ENCODE measurements at places on chromosomes 13 and 19. TPM values are rescaled to one million over a fixed set of nuclear protein-coding genes. Genes with fewer than 3 reads are reported as not detected.

The SRRM5 gene
- total RNA-seq, result 0.29 TPM

The DYRK1B gene
- 16.7 TPM for total RNA-seq

DNA sequence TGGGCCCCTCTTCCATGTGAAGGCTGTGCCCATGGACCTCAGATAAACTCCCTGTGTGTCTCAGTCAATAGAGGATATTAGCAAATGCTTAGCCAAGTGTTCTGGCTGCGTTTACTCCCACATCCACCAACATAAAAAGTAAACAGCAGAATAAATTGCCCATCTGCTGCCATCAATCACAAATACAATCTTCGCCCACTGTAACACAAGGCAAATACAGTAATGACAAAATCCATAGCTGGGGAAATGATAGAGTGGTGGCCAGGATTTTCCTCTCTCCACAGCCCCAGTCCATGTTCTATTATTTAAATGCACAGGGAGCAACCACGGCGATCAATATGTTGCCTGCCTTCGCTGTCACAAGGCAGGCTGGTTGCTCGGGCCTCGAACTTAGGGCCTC is 376.5 kb downstream of the UQCRFS1 start:
- no peak overlapping the region for H3K27ac ChIP-seq
- no peaks in the 10 kb centered on the region for H3K27me3 ChIP-seq
- no peaks in the 10 kb centered on the region for H3K36me3 ChIP-seq
- no peak for DNase-seq

GRCh38 chr13:29304148-29304547 is 291.3 kb downstream of the SLC7A1 start:
- DNase-seq, result no peak
- H3K36me3 ChIP-seq, result no peaks in the 10 kb centered on the region
- H3K4me3 ChIP-seq, result no peak overlapping the region
- no peaks in the 10 kb centered on the region for H3K4me1 ChIP-seq
- H3K27ac ChIP-seq, result no peak overlapping the region

GRCh38 chr13:42686165-42686564 is 95.2 kb upstream of the FAM216B start:
- H3K4me3 ChIP-seq, result no peak overlapping the region
- no peak for DNase-seq
- H3K27me3 ChIP-seq, result no peaks in the 10 kb centered on the region
- no peaks in the 10 kb centered on the region for H3K4me1 ChIP-seq
- H3K36me3 ChIP-seq, result no peaks in the 10 kb centered on the region
- H3K27ac ChIP-seq, result no peak overlapping the region

The SCN1B gene
- total RNA-seq, result 8.7 TPM

The HPN gene
- 36.4 TPM for total RNA-seq

DNA sequence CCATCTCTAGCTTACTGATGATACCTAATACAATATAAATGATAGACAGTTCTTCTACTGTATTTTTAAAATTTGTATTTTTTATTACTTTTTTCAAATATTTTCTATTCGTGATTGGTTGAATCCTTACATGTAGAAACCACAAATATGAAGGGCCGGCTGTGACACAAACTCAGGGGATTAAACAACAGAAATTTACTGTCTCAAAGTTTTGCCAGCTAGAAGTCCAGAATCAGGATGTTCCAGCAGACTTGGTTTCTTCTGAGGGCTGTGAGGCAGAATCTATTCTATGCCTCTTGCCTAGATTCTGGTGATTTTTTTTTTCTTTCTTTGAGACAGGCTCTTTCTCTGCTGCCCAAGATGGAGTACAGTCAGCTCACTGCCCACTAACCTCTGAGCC is 13.8 kb downstream of the FPR1 start:
- no peak overlapping the region for H3K4me3 ChIP-seq
- DNase-seq, result no peak
- peaks cover 3% of the 10 kb centered on the region for H3K4me1 ChIP-seq
- no peak overlapping the region for H3K27ac ChIP-seq
- no peaks in the 10 kb centered on the region for H3K27me3 ChIP-seq

DNA sequence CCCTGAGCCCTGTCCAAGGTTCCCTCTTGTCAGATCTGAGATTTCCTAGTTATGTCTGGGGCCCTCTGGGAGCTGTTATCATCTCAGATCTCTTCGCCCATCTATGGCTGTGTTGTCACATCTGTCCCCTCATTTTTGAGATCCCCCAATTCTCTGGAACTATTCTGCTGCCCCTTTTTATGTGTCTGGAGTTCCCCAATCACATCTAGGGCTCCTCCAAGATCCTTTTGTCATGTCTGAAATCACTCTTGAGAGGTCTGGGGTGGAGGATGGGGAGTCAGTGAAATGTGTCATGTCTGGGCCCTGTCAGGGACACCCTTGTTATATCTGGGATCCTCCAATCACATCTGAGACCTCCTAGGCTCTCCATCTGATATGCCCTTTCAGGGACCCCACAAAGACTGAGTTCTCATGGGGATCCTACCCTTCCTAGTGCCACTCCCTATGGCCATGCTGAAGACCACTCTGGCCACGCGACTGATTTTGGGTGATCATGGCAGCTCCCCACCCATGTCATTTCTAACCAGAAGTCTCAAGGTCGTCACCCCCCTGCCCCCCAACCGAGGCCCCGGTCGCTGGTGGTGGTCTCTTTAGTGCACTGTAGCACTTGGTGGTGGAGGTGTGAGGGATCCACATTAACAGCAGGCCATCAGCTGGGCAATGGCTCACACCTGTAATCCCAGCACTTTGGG is 3.8 kb upstream of the MYBPC2 start:
- H3K27ac ChIP-seq, result no peak overlapping the region
- H3K36me3 ChIP-seq, result no peaks in the 10 kb centered on the region
- peaks cover 14% of the 10 kb centered on the region for H3K4me1 ChIP-seq
- no peak for DNase-seq

All from upper lobe of right lung (tissue), 1 donor.